Gastrocnemius medialis (tissue), 4 donors: ENCODE measurements at places on chromosomes 1 and 21. TPM values are rescaled to one million over a fixed set of nuclear protein-coding genes. Genes with fewer than 3 reads are reported as not detected.

DNA sequence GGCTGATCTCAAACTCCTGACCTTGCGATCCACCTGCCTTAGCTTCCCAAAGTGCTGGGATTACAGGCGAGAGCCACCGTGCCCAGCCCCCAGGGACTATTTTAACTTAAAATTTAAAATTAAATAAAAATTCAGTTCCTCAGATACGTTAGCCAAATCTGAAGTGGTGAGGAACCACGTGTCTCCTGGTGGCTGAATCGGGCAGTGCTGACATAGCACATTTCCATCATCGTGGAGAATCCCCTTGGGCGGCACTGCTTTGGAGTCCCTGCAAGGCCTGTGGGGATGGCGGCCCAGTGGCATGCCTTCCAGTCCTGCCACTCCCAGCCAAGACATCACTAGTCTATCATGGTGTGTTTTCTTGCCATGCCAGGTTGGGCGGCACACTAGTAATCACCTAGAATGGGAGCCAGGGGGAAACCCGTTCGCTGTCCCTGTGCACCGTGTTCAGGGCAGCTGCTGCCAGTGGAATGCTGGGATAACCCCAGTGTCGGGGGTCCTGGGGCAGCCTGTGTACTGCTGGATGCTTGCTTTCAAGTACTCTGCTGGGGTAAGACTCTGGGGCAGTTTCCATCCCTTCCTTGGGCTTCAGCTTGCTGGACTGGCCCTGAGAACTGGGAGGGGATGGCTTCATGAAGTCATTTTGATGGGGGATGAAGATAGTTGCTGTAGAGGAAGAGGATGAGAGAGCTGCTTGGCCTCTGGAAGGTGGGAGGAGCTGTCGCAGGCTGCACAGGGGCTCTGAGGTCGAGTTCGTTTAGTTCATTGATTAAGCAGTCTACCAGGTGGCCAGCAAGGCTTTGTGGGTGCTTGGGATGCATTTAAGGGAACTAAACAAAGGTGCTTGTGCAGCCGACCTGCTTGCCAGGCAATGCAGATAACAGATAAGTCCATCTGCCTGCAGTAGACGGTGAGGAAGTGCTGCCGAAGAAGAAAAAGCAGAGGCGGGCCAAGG lies 4.6 kb downstream of the ZBTB48 start:
- no peak for DNase-seq

Gene GJA5
- total RNA-seq = 7.7 TPM

DNA sequence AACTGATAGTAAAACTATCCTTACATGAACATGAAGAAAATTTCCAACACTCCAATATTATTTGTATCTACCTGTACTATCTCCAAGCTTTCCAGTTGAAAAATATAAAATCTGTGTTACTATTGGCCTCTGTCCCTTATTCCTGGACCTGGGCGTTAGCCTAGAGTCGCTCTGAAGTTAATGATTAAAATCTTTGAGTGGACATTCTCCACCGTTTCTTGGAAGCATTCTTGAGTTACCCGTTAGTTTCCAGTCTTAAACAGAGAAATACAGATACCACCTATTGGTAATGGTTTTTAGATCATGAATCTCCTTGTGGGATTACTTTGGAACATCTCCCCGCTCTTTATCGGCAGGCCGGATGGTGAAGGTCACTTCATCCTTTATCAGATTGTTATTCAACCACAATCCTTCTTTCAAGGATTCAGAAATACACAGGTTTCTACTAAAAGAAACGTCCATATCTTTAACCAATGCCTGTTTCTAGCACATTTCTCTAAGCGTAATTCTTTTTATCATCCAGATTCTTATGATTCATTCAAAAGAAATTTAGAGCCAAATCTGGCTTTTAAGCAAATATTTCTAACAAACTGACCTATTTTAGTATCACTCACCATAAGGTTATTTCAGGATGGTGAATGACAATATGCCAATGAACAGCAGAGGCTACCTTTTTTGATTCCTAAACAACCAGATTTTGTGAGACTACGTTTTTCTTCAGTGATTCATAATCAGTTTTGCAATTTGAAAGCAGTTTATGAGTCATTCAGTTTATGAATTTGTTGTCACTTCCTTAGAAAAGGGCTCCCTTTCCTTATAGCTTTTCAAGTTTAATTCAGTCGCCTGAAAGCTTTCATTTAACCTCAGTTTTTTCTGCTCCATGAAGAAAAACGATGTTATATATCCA lies 70.2 kb upstream of the ERRFI1 start:
- no peak for DNase-seq

GRCh38 chr1:210218047-210218446 lies 14.5 kb upstream of the SERTAD4 start:
- DNase-seq = no peak

Gene HES4
- total RNA-seq = 10.9 TPM

- no peak for DNase-seq
These were observed 107.2 kb downstream of the FAF1 start for GRCh38 chr1:50852889-50853288.

Gene ORC1
- 0.29 TPM for total RNA-seq

DNA sequence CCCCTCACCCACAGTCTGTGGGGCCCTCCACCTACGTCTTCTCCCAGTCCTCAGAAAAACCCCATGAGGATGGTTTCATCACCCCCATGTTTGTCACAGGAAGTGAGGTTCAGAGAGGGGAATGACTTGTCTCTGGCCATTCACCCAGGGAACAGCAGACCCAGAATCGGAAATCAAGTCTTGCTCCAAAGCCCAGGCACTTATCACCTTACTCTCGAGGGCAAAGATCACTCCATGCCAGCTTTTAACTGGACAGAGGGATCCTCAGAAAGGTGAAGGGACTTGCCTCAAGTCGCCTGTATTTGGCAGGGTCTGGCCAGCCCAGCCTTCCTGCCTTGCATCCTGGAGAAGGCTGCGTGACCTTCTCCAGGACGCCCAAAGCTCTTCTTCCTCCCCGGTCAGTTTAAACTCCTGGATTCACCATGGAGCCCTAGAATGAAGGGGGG lies 57.9 kb upstream of the SSBP3 start:
- DNase-seq = no peak

DNA sequence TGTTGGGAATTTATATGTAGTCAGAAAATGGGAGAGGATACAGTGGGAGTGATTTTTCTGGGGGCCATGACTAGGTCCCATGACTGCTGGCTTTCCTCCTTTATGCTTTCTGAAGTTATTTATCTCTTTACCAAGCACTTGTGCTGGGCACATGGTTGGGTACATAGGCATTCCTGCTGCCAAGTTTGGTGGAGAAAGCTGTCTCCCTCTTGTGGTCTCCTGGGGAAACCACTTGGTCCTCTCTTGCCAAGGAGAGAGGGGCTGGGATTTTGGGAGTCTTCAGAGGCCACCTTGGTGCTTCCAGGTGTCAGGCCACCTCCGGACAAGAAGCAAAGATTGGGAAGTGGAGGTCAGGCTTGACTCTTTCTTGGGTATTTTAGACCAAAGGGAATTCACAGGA lies 120.2 kb upstream of the KCNE2 start:
- DNase-seq = no peak

Gene CFAP45
- total RNA-seq = not detected
